ENCODE measurements at places on chromosomes 1 and 21. TPM values are rescaled to one million over a fixed set of nuclear protein-coding genes. Genes with fewer than 3 reads are reported as not detected.

The TCEANC2 gene
- total RNA-seq: 5.1 TPM

- H3K36me3 ChIP-seq: no peaks in the 10 kb centered on the region
- peak; percentile 70 for DNase-seq
- H3K27ac ChIP-seq: no peak overlapping the region
- H3K4me3 ChIP-seq: no peak overlapping the region
- H3K4me1 ChIP-seq: no peaks in the 10 kb centered on the region
Measured at GRCh38 chr1:39799770-39800470, 11.3 kb upstream of the BMP8B start.

The TFF2 gene
- not detected for total RNA-seq

DNA sequence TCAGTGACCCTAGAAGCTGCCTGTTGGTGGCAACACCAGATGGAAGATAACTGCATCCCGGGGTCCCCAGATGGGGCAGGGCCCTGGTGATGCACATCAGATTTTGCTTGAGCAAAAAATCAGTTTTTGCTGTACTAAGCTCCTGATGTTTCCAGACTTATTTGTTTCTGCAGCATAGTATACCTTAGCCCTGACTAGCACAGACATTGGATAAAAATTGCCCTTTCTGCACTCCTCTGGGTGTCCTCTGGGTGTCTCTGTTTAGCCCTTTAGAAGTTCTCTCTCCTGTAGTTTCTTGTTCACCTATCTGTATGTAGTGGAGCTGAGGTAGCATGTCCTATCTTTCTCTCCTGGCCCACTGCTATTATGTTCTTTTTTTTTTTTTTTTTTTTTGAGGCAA, 30.3 kb upstream of the PLA2G2C start:
- DNase-seq: no peak
- no peaks in the 10 kb centered on the region for H3K36me3 ChIP-seq
- no peaks in the 10 kb centered on the region for H3K27me3 ChIP-seq
- H3K27ac ChIP-seq: no peak overlapping the region
- peaks cover 14% of the 10 kb centered on the region for H3K4me1 ChIP-seq

DNA sequence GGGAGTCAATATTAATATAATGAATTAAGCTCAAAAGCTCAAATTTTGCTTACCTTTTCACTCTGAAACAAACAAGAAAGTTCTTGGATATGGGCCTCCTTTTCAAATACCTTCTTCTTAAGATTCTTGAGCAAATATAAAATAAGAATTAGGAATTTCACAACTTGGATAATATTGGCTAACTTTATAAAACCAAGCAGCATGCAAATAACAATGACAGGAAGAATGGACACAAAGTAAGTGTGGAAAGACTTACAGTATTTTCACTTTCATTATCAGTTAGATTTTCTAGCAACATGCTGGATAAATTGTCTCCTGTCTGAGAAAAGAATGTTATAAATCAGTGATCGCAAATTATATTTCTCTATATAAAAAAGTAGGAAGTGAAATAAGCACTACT, 13.2 kb downstream of the ODF2L start:
- DNase-seq: no peak
- H3K27me3 ChIP-seq: no peaks in the 10 kb centered on the region
- H3K4me3 ChIP-seq: no peak overlapping the region
- no peak overlapping the region for H3K27ac ChIP-seq
- no peaks in the 10 kb centered on the region for H3K4me1 ChIP-seq
